T-helper 22 cell (primary cell): ENCODE measurements at places on chromosomes 2 and 18.

GRCh38 chr2:113276761-113277425 lies 1.8 kb downstream of the PAX8 start:
- DNase-seq, result no peak

DNA sequence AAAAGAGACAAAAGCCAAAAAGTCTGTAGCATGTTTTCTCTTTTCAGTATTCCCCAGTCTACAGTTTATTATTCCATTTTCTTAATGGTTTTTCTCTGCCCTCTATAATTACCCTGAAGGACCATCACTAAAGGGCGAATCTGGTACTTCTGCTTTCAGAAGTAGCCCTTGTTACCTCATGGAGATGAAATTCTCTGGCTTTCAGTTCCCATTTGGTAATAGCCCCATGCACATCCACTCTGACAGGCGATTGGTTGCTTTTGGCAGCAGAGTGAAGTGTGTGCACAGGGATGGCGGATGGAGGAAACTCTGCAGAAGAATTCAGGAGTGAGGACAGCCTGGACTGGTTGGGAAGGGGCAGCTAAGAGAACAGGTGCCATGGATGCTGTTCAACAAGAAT lies 66.3 kb upstream of the NABP1 start:
- no peak for DNase-seq

- DNase-seq, result no peak
Observed at GRCh38 chr2:204452464-204453023, 92.7 kb upstream of the PARD3B start.

GRCh38 chr18:944440-944839 lies 39.8 kb downstream of the ADCYAP1 start:
- DNase-seq, result no peak

- no peak for DNase-seq
Observed at GRCh38 chr2:117942551-117942950, 71.3 kb downstream of the CCDC93 start.

DNA sequence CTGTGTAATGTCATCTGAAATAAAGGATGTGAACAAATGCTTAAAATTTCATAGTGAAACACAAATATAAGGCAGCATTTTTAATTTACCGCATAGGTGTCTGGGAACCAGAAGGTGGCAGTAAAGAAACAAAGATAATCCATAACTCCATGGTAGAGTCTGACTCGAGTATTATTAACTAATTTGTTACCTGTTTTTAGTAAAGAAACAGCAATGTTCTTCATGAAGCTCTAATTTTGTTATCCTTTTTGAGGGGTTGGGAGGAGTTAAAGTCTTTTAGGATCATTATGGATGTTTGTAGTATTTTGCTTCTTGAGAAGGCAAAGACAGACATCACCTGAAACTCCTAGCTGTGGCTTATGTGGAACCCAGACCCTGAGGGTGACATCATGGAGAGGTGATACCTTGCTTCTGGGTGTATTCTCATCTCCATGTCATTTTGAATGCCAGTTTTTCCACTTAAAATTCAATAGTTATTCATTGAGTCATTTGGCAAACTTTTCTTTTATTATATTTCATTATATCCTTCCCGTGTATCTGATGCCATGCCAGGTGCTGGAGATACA lies 286.2 kb upstream of the EPAS1 start:
- no peak for DNase-seq
